KG1 (cell line): ENCODE measurements at places on chromosomes 6 and 20.

DNA sequence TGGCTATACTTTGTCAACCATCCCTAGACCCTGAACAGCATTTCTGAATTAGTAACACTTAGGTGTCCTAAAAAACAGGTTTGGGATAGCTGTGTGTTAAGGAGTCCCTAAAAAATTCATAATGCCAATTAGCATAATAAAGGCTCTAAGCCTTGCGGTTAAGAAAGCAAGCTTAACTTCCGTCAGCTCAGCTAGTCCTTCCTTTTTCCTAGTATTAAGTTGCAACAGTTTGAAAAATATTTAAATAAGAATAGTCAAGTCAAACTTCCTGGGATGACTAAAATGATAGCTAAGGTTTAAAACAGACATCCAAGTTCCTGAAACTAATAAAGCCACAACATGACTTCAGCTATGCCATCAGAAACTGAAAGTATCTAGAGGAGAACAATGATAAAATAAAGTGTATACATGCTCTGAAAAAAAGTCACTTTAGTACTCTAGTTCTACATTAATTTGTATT is 3.5 kb downstream of the AKIRIN2 start:
- DNase-seq = no peak

DNA sequence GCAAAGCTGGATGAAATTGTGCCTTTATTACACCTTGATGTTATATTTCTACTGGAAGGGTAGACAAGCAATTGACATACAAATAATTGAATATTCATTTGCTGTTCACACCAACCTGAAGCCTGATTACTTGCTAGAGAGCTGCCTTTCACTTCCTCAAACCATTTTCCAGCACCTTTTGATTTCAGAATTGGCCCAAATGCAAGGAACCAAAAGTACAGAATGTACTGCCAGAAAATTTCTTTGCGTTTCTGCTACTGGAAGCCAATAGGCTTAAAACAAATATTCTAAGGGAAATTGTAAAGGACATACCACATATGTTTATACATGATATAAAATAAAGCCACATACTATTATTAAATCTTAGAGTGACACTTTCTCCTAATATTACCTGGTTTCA is 94.5 kb downstream of the RFPL4B start:
- DNase-seq = no peak

- peak; percentile 21 for DNase-seq
Measured at GRCh38 chr6:142387997-142388815, 86.4 kb downstream of the ADGRG6 start.

DNA sequence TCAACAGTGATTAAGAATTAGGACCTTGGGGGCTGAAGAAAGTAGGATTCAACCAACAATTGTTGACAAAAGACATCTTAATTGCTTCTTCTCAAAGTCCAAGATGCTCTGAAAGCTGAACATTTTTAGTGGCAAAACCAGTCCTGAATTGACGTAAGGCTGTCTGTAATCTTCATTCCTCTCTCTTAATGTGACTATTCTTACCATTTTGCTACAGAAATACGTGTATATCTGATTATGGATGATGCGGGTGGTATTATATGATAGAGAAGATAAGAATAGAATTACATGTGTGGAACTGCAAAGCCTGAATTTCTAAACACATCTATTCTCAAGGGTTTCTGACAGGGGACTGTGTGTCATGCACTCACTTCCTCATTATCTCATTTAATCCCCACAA is 130.3 kb upstream of the SASH1 start:
- no peak for DNase-seq

- no peak for DNase-seq
Measured at GRCh38 chr6:108108374-108108773, 33.8 kb upstream of the OSTM1 start.

- DNase-seq = no peak
Measured at GRCh38 chr6:65786815-65787214, 79.8 kb upstream of the EYS start.

DNA sequence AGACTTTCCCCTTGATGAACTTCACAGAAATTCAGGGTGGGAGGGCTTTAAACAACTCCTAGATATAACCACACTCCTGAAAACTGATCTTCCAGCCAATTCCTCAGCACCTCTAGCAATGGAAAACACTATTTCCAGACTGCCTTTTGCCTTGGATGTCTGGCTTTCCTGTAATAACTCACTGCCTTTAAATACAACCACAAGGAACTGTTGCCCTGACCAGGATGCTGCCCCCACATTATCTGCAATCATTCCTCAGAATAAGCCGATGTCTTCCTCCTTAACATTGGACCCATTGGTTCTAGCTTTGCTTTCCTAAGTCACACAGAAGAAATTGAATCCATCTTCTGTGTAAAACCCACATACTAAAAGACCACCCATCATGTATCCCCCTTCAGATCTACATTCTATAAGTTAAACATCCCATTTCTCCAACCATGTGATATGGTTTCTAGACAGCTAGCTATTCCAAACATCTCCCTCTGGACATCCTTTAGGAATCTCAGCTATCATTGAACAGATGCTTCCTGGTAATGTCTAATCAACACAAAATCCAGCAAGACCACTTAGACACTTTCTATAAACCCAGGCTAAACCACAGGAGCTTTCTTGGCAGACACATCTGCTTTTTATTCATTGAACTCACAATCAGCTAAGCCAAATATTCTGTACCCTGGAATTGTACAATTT is 95.9 kb upstream of the KCNQ5 start:
- no peak for DNase-seq

- DNase-seq = no peak
Measured at GRCh38 chr6:148465011-148465335, 122.3 kb downstream of the SASH1 start.

DNA sequence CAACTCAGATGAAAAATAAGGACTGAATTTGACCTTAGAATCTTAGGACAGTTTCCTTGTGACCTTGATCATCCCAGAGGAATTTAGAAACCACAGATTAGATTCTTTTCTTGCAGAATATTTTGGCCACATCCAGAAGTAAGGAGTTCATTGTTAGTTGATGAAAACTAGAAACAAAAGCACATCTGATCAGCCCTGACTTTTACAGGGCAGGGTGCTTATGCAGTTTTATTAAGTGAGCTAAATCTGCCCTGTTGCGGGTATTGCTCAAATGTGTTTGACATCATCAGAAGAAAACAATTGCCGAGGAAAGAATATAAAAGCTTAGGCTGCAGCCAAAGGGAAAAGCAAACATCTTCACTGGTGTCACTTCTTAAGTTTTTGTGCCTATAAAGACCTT is 100.8 kb downstream of the MTFR2 start:
- DNase-seq = no peak

GRCh38 chr20:16639027-16639941 is 66.0 kb upstream of the KIF16B start:
- DNase-seq = no peak

DNA sequence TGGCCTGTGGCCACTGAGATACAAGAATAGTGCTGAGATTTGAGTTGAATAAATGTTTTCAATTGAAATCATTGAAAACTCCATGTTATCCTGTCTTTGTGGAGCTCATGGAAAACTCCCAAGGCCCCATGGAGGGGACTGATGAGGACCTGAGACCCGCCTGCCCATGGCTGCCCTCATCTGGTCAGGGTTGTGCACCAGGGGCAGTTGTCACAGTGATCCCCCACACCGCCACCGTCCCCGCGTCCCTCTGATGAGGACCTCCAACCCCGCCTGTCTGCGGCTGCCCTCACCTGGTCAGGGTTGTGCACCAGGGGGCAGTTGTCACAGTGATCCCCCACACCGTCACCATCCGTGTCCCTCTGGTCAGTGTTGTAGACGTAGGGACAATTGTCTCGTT is 27.8 kb downstream of the THBS2 start:
- no peak for DNase-seq

- DNase-seq = no peak
Measured at GRCh38 chr6:149130508-149130907, 187.0 kb upstream of the TAB2 start.
